ENCODE measurements at places on chromosomes 4 and X. TPM values are rescaled to one million over a fixed set of nuclear protein-coding genes. Genes with fewer than 3 reads are reported as not detected.

OCIAD2 gene
- total RNA-seq: 18.3 TPM

FABP2 gene
- not detected for total RNA-seq

SMC1A gene
- 40.2 TPM for total RNA-seq

SPANXA2 gene
- total RNA-seq: not detected

- no peak for DNase-seq
These were observed 58.7 kb downstream of the ZFYVE28 start for GRCh38 chr4:2359591-2360395.

- DNase-seq: no peak
These were observed 168.9 kb downstream of the ZNF674 start for GRCh38 chrX:46376246-46376885.

- DNase-seq: no peak
These were observed 21.4 kb upstream of the NOX1 start for GRCh38 chrX:100895365-100896075.

- DNase-seq: no peak
These were observed 158.3 kb upstream of the KIT start for GRCh38 chr4:54499308-54500074.

DNA sequence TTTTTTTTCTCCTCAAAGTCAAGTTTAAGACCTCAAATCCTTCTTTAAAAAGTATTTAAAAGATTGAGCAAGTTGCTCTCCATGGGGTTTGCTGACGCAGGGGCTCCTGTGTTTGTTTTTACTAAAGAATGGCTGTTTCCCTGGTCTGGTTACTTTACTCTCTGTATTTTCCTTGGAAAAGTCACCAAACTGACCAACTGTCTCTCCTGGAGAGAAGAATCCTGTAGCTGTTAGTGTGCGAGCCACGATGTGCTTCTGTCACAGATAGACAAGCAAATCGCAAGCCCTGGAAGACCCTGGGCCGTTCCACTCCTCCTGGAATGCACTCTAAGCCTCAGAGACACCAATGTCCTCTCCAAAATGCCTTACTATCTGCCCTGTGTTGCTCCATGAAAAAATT is 212.1 kb downstream of the CHIC2 start:
- peak; percentile 45 for DNase-seq

- peak; percentile 52 for DNase-seq
These were observed 72.3 kb downstream of the SOX3 start for GRCh38 chrX:140432346-140433175.

DNA sequence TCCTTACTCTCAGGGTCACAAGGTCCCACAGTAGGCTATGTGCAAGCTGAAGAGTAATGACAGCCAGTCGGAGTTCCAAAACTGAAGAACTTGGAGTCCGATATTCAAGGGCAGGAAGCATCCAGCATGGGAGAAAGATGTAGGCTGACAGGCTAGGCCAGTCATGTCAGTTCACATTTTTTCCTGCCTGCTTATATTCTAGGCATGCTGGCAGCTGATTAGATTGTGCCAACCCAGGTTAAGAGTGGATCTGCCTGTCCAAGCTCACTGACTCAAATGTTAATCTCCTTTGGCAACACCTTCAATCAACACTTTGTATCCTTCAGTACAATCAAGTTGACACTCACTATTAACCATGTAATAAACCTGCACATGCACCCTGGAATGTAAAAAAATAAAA is 960.9 kb upstream of the HS3ST1 start:
- DNase-seq: no peak

DNA sequence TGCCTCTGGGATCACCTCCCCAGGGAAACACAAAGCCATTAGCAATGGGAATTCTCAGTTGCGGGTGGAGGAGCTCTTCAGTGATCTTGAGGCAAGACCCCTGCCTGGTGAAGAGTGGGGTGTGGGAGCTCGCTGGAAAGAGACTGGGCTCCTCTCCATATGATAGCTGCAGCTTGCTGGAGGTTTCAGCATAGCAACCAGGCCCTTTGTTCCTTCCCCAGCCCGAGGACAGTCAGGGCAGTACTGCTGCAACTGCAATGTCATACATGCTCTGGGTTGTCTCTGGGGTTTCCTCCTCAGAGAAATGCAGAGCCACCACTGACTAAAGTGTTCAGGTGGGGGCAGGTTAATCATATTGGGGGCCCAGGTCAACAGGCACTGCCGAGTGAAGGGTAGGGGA is 81.3 kb downstream of the ARHGAP24 start:
- no peak for DNase-seq

DNA sequence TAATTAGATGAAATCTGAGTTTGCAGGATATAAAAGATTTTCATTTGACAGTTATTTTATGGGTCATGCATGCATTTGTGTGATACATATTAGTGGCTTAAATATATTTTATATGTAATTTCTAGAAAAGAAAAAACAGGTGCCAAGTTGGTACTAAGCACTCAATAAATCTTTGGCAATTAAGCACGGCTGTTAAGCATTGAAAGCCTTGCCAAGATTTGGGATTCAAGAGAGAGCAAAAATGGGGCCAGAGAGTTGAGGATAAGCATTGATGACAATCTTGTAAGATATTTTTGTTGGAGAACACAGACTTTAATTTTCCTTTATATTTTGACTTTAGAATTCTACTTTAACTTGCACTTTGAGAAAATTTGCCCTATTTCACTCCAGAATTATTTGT is 249.8 kb upstream of the MAD2L1 start:
- no peak for DNase-seq

DNA sequence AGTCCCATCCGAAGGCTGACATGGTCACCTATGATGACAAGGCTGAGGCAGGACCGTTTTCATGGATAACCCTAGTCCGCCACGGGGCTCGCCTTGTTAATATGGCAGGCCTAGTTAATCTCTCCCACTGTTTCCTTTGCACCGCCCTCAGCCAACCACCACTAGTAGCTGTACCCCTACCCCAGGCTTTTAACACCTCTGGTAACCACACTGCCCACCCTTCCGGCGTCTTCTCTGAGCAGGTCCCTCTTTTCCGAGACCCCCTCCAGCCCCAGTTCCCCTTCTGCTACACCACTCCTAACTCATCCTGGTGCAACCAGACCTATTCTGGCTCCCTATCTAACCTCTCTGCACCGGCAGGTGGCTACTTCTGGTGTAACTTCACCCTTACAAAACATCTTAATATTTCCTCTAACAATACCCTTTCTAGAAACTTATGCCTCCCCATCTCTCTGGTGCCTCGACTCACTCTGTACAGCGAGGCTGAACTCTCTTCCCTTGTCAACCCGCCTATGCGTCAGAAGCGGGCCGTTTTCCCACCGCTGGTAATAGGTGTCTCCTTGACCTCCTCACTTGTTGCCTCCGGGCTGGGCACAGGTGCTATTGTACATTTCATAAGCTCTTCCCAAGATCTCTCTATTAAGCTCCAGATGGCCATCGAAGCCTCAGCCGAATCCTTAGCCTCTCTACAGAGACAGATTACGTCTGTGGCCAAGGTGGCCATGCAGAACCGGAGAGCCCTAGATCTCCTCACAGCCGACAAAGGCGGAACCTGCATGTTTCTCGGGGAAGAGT is 964.4 kb downstream of the RPA4 start:
- no peak for DNase-seq

- no peak for DNase-seq
These were observed 60.4 kb downstream of the NRK start for GRCh38 chrX:105882581-105883275.

GRCh38 chr4:80852061-80852460 is 178.4 kb upstream of the BMP3 start:
- DNase-seq: no peak

GRCh38 chr4:152605641-152606335 is 69.9 kb upstream of the FBXW7 start:
- no peak for DNase-seq

DNA sequence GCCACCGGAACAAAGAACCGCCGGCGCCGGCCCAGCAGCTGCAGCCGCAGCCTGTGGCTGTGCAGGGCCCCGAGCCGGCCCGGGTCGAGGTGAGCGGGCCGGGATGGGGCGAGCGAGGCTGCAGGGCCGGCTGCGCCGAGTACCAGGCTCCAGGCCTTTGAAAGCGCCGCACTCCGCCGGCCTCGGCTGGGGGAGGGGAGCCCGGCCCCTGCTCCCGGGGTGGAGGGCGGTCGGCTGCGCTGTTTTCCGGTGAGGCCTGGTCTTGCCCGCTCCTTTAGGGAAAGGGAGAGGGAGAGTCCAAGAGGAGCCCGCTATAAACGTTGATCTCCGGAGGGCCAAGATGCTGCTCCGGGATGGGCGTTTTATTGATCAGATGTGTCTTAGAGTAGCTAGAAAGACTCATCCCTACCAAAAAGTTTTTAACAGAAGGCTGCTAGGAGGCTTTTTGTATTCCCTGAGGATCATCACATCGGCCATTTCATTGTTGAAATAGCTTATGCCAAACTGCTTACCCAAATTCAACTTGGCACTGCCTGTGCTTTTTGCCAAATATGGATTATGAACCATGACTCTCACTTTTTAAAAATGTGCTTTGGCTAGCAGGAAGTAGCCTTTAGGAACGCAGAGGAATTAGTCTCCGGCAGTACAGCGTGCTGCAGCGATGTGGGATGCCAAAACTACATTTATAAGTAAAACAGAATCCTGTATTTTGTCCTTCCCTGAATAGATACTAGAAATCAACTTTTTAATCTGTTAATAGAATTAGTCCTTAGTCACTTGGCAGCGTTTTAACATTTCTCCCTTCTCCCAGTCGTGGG is 760 bp downstream of the TMEM165 start:
- DNase-seq: peak; percentile 71

- DNase-seq: peak; percentile 42
These were observed 20.6 kb upstream of the CLDN24 start for GRCh38 chr4:183342541-183343533.

DNA sequence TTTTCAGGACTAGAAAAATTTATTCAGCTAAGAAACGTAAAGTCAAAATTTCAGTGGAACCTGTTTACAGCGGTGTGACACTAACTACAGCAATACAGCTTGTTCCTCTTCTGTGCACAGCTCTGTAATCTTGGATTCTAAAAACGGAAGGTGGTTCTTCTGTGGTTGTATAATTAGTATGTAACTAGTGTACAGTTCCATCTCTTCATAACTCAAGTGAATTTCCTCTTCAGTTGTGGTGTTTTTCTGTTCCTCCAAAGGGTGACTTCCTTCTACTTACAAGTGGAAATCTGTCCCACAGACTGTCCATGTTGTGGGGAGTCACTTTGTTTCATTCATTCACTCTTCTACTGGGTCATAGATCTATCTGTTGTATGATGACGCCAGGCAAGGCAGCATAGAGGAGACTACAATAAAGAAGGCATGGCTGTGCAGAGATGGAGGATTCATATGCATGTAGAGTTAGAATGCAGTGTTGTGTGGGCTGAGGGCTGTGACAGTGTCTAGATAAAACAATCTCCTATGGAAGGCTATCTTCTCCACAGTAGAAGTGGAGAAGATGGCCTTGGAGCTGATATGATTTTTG is 5.4 kb downstream of the DAPP1 start:
- no peak for DNase-seq
